NCI-H2029 treated with DMSO at 0.1 percent for 48 hours (cell line): ENCODE measurements at places on chromosomes 2 and 18.

GRCh38 chr2:149394864-149395263, 64.5 kb downstream of the LYPD6 start:
- no peak for DNase-seq

- no peak for DNase-seq
Measured at GRCh38 chr2:190882856-190883582, 2.4 kb downstream of the GLS start.

GRCh38 chr2:60868589-60869273, 12.6 kb upstream of the REL start:
- no peak for DNase-seq

DNA sequence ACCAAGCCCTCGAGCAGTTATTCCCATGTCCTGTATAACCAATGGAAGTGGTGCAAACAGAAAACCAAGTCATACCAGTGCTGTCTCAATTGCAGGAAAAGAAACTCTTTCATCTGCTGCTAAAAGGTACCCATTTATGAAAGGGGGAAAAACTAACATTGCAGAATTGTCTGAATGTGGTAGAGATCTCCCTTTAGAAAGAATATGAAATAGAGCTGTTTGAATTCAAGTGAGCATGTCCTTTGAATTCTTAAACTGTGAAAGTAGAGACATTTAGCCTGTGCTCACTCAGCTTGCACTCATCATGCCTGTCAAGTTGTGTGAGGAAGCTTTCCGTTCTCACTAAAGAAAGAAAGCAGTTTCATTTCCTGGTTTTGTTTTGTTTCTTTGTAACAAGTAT, 87.4 kb downstream of the EML4 start:
- DNase-seq = no peak

- DNase-seq = no peak
Measured at GRCh38 chr2:109216332-109216731, 87.3 kb downstream of the SH3RF3 start.

- no peak for DNase-seq
Measured at GRCh38 chr2:102256276-102256675, 55.1 kb upstream of the IL1RL1 start.

GRCh38 chr2:223586261-223586660, 15.9 kb downstream of the SCG2 start:
- DNase-seq = peak; percentile 78

- no peak for DNase-seq
Measured at GRCh38 chr18:3648200-3648599, 198.2 kb downstream of the TGIF1 start.

- no peak for DNase-seq
Measured at GRCh38 chr2:167857416-167857815, 390.0 kb downstream of the STK39 start.

GRCh38 chr18:56649996-56650395, 1.2 kb upstream of the WDR7 start:
- DNase-seq = no peak

DNA sequence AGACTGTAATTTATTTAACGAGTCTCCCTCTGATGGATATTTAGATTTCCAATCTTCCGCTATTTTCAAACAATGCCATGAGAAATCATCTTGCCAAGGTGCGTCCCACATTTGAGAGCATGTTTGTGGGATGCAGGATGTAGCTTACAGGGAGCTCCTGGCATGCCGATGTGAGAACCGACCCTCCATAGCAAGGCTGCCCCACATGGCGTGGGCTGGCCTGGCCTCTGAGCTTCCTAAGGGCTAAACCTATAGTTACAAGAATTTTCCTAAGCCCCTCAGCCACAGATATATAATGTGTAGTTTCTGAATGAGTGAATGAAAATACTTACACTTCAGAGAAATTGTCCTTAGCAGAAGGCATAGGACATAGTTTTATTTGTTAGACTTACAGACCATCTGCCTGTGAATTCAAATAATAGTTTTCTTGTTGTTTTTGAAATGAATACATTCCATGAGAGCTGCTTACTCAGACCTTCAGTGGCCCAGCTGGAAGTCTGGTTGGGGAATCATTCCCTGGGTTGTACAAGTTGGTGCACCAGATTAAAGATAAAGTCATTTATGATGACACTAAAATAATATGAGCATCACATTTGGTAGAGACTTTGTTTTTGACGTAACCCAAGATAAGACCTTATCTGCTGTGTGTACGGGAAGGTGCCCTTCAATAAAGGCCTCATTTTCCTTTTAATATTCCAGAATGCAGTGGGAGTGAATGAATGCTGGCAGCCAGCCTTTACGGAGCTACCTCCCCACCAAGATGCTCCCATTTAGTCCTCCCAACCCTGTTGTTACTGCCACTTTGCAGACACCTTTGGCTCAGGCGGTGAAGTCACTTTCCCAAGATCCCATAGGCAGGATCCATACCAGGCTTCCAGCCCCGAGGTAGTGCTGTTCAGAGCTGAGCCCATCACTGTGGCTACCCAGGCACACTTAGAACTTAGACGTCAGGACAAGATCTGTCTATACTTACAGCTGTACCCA, 107.1 kb downstream of the GLI2 start:
- no peak for DNase-seq

GRCh38 chr2:99640635-99641151, 150.9 kb upstream of the REV1 start:
- DNase-seq = no peak

DNA sequence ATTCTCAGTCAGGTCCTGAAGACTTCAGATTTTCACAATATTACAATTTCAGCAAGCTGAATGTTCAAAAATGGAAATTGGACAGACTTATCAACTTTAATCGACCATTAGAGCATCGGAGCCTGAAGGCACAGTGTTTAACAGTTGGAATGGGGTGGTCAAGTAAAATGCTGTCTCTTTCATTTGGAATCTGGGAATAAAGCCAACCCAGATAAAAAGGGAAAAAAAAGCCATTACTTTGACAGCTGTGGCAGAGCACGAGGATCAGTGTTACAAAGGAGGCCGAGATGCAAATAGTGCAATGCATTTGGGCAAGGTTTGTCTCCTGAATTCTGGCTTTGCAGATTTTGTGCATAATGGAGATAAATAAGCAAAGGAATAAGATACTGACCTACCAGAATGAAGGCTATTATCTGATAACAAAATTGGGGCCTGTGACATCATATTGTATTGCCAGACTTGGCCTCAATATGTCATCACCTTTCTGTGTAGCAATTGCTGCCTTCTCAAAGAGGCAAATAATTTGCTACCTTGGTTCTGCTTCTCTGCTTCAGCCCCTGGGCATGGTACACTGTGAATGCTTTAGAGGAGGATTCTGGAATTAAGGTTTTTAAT, 277.5 kb upstream of the KLHL29 start:
- DNase-seq = no peak

GRCh38 chr2:159788253-159788652, 9.8 kb downstream of the CD302 start:
- DNase-seq = peak; percentile 46

DNA sequence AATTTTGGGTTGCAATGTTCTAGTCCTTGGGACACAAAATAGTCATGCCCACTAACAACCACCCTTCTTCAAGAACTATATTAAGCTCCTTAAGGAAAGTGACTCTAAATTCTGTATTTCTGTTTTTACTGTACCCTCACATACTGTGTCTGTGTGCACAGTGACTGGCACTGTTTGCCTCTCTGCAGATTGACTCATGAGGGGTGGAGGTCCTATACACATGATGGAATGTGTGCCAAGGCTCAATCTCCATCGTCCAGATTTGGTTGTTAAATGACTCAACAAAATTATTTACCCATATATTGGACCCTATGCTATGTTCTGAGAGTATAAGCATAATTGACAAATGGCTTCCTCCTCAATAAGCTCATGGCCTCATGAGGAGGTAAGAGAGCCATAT, 126.6 kb upstream of the CWC22 start:
- no peak for DNase-seq

DNA sequence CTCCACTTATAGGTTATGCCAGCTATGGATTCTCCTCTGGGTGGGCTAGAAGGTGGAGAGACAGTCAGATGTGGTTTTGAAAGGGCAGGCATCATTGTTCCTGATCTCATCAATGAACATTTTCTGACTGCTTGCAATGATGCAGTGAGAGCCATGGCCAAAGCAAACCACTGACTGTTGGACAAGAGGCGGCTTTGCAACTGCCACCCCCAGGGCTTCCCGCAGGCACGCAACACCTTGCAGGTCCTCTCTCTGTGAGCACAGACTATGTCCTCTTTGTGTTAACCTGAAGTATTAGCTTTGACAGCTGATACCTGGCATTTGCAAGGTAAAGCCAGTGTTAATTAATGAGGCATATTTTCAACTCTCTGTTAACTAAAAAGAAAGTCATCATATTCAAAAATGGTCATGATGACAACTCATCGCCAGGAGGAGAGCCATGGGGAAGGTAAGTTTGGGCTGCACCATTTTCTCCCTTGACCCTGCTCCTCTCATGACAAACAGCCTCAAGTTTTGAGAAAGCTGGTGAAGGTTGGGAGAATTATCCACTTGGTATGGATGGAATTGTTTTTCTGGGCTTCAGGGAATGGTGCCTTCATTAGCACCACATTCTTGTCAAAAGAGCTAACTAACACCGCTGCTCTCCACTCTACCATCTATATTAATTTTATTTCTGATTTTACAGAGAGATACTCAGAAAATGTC, 14.9 kb upstream of the FAM124B start:
- no peak for DNase-seq

GRCh38 chr2:175750195-175750594, 251.9 kb downstream of the LNPK start:
- DNase-seq = no peak

- DNase-seq = no peak
Measured at GRCh38 chr2:237336131-237336530, 77.8 kb downstream of the COL6A3 start.

- no peak for DNase-seq
Measured at GRCh38 chr2:229419158-229419557, 148.1 kb upstream of the PID1 start.

GRCh38 chr2:65681503-65681902, 249.1 kb upstream of the SPRED2 start:
- DNase-seq = no peak

- no peak for DNase-seq
Measured at GRCh38 chr18:51716277-51716676, 518.8 kb upstream of the MEX3C start.

- DNase-seq = no peak
Measured at GRCh38 chr2:36356990-36357846, 1.6 kb downstream of the CRIM1 start.

DNA sequence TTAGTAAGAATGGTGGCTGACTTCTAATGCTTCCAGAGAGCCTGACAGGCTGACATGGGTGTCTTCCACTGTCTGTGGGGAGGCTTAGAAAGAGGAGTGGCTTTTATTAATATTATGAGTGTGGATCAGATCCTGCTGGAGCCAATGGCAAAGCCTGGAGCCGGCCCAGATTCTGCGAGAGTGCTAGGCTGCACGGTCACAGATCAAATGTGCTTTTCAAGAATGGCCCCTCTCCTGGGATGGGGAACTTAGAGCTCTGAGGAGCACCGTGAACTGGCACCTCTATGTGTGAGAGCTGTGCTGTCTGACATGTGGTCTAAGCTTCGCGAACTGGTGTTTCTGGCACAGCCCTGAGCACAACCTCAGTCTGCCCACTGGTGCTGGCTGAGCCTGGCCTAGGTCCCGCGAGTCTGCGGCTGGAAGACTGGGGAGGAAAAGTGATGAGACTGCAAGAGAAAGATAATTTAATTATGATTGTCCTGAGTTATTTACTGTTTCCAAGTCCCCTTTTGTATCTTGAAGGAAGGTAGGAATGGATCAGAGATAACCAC, 70.4 kb downstream of the ASAP2 start:
- DNase-seq = no peak

DNA sequence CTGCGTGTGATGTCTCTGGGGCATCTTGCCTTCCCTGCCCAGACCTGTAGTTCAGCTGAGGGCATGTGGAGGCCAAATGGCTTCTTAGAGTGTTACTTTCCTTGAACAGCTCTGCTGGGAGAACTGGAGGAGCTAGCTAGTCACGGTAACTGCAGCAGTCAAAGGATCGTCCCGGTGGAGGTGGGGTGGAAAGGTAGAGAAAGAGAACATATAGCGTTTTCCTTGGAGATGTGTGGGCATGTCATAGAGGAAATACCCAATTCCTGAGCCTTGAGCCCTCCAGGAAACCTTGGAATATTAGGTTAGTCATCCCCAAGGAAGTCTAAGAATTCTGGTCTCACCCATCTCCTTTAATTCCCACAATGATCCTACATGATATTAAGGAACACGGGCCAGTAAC, 33.5 kb upstream of the IL37 start:
- DNase-seq = no peak

DNA sequence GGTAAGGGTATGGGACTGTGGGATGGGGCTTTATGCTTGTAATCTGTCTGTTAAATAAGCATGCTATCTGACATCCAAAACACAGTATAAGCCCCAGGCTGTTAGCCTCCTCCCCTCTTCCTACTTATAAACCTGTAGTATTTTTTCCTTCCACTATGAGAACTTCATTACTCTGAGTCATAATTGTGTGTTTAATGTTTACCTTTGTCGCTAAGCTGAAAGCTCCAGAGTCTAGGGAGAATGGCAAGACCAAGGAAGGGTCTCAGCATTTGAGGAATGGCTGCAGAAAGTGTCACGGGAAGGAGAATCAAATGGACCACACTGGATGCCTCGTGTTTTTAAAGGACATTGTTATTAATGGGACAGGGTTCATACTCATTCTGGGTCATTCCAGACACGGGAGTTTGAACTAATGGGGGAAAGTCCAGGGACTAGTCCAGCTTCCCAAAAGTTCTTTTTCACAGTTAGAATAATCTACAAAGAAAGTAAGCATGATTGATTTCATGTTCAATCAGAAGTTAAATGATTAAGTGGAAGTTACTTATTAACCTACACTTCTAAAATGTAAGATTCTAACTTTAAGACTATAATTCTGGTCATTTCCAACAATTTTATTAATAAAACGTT, 292.2 kb downstream of the AFF3 start:
- DNase-seq = no peak

DNA sequence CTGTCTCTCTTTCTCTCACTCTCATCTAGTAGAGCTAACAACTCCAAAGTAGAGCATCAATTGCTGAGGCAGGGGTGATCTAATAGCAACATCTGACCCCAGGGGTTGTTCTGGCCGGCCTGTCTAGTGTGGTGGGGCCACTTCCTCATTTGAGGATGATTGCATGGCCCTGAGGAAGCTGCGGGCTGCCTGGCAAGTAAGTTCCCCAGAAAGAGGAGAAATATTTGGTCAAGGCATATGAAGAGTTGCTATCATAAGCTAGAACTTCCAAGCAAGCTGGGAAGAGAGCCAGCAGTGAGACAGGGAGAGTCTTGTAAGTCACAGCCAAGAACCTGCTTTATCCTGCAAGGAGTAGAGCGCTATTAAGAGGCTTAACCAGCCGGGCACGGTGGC, 50.8 kb upstream of the TMEM87B start:
- no peak for DNase-seq

DNA sequence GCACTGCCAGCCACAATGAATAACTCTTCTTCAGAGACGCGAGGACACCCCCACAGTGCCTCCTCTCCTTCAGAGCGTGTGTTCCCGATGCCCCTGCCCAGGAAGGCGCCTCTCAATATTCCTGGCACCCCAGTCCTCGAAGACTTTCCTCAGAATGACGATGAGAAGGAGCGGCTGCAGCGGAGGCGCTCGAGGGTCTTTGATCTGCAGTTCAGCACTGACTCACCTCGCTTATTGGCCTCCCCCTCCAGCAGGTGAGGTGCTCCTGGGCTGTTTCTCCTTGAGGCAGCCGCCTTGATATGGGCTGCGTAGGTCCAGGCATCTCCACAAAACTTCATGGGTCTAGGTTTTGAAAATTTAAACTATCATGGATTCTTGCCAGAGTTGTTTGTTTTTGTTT, 6.1 kb downstream of the NCAPH start:
- no peak for DNase-seq
